ENCODE measurements at places on chromosomes 2 and 18.

GRCh38 chr2:134411828-134412638 lies 158.2 kb downstream of the MGAT5 start:
- no peak for DNase-seq

- DNase-seq = peak; percentile 76
These were observed 222.2 kb downstream of the GLI2 start for GRCh38 chr2:120957905-120958304.

DNA sequence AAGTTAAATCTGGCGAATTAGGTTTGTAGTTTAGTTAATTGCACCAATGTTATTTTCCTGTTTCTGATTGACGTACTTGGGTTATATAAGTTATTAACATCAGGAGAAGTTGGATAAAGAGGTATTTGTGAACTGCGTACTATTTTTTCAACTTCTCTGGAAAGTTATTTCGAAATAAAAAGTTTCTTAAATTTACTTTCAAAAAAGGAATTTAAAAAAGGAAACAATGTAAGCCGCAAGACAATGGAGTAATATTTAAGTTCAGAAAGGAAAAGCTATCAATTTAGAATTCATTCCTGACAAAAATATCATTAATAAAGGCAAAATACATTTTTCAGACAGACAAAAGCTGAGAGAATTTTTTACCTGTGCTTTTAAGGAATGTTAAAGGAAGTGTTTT lies 47.7 kb downstream of the RAB10 start:
- no peak for DNase-seq

DNA sequence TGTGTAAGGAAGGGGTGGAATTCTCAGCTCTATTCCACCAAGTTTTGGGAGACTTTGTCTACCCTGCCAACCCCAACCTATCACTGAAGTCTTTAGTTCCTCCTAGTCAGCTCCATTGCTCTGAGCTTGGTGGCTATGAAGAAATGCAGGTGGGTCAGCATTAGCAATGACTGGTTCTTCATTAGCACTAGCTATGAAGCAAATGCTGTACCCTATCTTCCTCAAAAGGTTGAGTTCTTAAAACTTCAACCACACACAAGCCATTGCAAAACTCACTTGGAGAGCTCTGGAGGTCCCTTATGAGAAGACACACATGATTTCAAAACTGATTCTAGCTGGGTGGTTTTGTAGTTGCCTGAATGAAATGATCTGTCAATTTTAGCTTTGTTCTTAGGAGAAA lies 193.8 kb downstream of the IKZF2 start:
- no peak for DNase-seq

- DNase-seq = no peak
These were observed 207.2 kb downstream of the LRP1B start for GRCh38 chr2:141923657-141924056.

- no peak for DNase-seq
These were observed 149.4 kb downstream of the PMAIP1 start for GRCh38 chr18:60049172-60049571.

- DNase-seq = no peak
These were observed 7.4 kb downstream of the KLHL30 start for GRCh38 chr2:238145851-238146250.

- no peak for DNase-seq
These were observed 8.4 kb upstream of the PRKCE start for GRCh38 chr2:45643095-45643494.

GRCh38 chr2:240998995-240999791 lies 775 bp downstream of the SNED1 start:
- no peak for DNase-seq

GRCh38 chr2:127414638-127415592 lies 3.3 kb upstream of the PROC start:
- no peak for DNase-seq

DNA sequence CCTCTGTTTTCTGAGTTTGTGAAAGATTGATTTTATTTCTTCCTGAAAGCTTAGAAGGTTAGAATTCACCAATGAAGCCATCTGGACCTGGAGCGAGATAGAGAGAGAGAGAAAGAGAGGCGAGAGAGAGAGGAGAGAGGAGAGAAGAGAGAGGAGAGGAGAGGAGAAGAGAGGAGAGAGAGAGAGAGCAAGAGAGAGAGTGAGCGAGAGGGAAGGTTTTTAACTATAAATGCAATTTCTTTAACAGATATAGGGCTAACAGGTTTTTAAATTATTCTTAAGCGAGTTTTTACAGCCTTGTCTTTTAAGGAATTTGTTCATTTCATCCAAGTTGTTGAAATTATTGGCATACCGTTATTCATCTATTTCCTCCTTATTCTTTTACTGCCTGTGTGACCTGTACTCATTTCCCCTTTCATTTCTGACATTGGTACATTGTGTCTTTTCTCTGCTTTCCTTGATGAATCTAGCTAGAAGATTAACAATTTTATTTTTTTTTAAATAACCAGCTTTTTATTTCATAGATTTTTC lies 56.1 kb downstream of the BABAM2 start:
- no peak for DNase-seq

GRCh38 chr2:18549083-18549482 lies 11.4 kb downstream of the RDH14 start:
- no peak for DNase-seq

DNA sequence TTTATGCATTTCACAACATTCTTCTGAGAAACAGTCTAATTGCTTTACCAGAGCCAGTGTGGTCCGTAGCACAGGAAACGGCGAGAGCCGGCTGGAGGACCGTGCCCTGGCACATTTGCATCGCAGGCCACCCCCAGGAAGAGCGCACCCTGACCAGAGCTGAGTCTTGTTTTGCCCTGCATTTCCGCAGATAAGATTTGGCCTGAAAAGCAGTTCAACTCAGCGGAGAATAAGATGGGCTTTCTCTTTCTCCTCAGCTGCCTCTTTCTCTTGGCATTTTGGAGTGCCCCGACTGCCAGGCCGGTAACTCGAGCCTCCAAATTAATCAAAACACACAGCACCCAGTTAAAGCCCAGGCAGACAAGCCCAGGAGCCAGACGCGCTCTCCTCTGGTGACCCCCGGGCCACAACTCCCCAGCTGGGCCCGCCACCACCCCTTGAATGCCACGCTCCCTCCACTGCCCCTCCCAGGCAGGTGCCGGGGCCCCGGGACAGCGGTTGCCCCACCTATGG lies 464 bp downstream of the COL4A4 start:
- no peak for DNase-seq

DNA sequence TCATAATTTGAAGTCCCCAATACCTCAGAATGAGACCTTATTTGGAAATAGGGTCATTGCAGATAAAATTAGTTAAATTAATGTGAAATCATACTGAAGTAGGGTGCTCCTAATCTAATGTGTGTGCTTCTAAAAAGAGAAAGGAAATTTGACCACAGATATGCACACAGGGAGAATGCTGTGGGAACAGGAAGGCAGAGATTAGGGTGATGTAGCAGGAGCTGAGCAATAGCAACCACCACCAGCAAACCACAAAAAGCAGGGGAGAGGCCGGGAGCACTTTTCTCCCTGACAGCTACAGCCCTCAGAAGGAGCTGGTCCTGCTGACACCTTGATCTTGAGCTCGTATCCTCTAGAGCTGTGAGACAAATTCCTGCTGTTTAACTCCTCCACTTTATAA lies 24.6 kb upstream of the SCG2 start:
- DNase-seq = no peak

- no peak for DNase-seq
These were observed 27.2 kb downstream of the CCBE1 start for GRCh38 chr18:59669872-59670657.

DNA sequence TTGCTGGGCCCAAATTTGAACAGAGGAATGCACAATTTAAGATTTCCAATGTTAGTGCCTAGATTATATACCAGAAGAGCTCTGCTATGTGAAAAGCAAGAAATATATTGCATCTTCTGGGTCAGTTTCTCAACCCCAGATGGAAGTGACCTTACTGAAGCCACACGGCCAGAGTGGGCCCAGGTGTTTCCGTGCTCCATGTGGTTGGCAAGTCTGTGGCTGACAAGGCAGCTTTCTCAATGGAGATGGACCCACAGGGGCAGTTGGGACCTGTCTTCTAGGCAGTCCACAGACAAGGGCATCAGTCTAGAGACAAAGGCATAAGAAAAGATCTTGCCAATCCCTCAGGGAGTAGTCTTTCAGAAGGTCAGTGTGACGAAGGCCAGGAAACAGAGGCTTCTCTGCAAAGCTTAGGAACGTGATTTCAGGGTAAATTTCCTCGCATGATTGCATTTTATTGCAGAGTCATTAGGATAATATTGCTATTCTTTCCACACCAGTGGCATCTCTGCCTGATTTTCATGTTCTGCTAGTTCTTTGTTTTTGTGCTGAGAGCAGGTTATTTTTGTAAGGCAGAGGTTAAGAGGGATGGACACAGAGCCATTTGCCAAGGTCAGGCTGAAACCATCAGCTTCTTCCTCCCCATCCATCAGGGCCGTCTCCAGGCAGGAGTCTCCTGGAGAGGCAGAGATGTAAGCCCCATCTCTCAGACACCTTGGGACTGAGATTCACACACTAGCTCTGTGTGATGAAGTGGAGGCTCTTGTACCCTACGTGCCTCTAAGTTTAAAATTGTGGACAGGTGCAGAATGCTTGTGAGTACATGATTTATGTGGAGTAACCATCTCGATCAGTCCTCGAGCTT lies 202.1 kb downstream of the ANKRD30B start:
- no peak for DNase-seq

DNA sequence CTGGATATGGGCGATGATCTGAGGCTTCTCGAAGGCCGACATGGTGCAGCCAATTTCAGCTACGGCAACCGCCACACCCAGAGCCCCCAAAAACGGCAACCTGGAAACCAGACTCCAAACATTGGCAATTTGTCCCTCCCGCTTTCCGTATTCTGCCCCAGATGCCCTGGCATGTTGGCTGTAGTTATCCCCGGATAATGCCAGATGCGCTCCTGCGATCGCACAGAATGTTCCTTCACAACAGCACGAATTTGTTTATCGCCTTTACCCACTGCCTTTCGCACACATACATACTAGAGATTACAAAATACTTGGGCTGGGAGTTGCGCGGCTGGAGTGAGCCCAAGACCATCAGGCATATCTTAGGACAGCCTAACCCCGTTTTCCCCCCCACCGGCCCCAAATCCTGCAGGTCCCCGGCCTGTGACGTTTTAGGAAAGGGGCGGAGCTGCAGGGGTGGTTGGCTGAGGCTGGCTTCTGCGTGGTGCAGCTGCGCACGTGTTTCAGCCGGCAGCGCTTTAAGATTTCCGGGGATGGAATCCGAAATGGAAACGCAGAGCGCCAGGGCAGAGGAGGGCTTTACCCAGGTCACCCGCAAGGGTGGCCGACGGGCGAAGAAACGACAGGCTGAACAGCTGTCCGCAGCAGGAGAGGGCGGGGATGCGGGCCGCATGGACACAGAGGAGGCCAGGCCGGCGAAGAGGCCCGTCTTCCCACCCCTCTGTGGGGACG lies at the start of gene PNO1:
Gene PNO1 (plus strand): TSS at position 487 of the 732 bp plus-strand sequence. CDS start 47 bp downstream, at position 534.
- peak; percentile 85 for DNase-seq

DNA sequence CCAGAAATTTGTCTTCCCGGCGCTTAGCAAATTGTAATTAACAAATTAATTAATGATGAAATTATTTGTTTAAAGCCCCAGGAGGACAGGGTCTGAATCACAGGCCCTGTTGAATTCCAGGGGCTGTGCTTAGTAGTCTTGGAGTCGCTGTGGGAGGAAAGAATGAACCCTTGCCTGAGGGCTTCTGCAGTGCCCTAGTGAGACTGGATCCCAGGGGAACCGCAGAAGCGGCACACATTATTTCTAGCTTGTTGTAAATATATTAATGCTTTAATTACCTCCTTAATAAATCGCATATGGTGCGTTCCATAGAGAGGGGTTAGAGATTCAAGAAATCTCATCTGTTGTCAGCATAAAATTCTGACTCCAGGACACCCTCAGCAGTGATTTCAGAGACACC lies 235.4 kb downstream of the CELF4 start:
- DNase-seq = no peak

DNA sequence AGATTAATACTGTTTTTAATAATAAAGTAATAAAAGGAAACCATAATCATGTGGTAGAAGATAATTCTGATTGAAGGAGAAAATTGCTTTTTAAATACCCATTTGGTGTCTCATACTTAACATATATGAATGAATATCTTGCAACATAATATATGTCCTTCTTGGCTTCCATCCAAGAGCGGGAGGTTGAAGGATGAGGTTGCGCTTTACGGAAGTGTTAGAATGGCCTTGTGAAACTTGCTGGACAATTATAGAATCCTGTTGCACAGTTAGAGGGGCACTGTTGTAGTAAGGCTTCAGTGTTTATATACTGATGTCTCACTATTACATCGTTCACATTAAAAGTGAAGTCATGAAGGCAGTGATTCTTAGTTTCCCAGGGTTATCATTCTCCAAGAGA lies 9.4 kb downstream of the INSIG2 start:
- DNase-seq = no peak

DNA sequence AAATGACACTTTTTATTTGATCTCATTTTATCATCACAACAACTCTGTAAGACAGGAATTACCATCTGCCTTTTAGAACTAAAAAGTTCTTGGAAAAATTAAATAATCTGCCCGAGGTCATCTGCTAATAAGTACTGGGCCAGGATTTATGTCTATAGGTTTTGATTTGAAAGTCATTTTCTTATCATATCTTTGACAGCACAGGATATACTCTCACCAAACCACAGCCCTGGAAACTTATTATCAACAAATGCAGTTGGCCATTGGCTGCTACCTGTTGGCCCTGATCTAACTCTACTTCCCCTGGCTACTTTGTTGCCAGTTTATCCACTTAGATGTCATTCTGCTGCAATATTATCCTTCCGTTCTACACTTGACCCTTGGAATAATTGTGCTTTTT lies 354.6 kb downstream of the RAD51AP2 start:
- DNase-seq = no peak

GRCh38 chr18:78151234-78151633 lies 828.4 kb upstream of the SALL3 start:
- no peak for DNase-seq

DNA sequence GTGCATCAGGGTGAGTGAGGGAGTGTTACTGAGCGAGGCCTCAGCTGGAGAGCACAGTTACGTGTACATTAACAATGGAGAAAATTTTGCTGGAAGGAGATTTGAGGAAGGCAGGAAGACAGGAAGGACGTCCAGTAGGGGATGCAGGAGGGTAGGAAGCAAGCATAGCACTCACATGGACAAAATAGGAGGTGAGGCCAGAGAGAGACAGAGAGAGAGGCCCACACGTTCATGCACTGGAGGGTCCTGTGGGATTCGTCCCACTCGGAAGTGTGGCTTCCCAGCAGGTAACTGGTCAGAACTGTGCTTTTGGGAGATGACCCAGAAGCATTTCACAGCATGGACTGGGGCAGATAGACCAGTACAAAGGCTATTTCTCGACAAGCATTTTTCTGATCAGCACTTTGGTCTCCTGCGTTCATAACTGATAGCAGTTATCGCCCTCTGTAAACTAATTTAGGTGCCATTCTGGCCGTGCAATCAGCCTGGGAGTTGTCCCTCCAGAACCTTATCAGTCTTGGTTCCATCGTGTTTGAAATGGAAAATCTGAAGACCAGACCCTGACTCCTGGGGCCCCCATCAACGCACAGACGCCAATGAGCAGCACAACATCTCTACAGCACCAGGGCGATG lies 5.7 kb downstream of the LCT start:
- DNase-seq = no peak

GRCh38 chr2:215917953-215918620 lies 95.3 kb downstream of the MREG start:
- DNase-seq = no peak
